NCI-H1694 (cell line): ENCODE measurements at places on chromosomes 1 and 21.

DNA sequence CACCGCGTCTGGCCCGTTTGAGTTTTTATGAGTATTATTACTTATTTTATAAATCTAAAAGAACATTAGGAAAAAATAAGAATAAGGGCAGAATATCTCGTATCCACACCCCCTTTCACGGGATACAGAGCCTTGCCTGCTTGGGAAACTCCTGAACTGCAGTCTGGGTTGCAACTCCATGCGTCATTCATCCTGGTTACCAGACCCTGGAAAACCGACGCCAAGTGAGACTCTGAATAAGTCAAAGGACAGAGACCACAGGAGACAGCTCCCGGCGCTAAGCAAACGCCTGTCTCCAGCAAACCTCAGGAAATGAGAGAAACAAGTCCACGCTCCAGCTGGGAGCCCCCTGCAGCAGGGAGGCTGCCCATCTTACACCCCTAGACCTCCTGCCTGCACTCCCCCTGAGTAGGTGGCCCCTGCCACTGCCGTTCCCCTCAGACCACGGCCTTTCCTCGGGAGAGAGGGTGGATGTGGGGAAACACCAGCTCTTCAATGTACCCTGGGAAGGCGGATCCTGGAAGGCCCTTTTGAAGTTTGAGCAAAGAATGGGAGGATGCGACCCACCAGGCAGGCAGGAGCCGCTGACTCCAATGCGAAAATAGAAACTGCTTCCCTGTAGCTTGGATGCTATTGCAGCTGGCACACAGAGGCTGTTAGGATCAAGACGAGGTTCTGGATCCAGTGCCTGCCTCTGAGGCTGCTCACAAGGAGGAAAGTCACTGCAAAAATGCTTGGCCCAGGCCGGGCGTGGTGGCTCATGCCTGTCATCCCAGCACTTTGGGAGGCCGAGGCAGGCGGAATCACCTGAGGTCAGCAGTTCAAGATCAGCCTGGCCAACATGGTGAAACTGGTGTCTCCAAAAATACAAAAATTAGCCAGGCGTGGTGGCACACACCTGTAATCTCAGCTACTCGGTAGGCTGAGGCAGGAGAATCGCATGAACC lies 37.7 kb upstream of the GPR157 start:
- DNase-seq: no peak

GRCh38 chr1:233386336-233386735 lies 58.8 kb downstream of the MAP3K21 start:
- no peak for DNase-seq

GRCh38 chr1:37458551-37458950 lies 15.8 kb upstream of the ZC3H12A start:
- DNase-seq: no peak

GRCh38 chr21:38819051-38819718 lies 13.5 kb downstream of the ETS2 start:
- no peak for DNase-seq

DNA sequence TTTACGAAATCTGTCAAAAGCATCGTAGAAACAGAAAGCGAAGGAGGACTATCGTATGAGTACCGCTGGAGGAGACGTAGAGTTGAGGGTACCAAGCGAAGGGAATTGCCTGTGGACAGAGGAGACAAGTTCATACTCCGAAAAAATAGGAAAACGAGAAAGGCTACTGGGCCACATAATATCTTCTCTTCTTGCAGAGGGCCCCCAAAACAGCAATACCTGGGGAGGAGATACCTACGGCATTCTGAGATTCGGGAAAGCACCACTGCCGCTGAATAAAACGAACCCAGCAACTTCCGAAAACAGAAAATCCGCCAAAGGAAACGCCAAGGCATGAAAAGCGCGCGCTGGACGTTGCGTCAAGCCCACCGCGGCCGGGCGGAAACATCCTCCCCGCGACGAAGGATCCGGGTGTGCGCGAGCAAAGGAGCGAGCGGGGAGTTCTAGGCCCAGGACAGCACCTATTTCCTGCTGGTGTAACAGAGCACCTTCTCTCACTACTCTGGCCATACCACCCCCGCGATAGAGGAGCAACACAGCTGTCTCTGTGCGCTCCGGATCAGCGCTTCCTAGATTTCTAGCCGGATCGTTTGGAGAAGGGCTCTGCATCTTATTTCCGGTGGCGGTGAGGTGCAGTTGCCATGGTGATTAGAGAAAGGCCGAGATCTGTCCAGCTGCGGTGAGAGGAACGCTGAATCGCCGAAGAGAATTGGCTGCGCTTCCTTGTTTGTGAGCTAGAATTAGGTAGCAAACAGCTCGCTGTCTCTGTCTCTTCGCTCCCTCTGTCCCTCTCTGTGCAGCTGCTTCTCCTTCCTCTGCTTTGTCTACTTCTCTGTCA lies at the start of the genes EFCAB7 and ITGB3BP:
Gene EFCAB7 (plus strand): TSS at position 635 of the 838 bp plus-strand sequence. CDS start 2,048 bp downstream, outside the sequence.
Gene ITGB3BP (minus strand): TSS at position 335 of the 838 bp plus-strand sequence. CDS start 92 bp downstream, at position 243.
- DNase-seq: peak; percentile 95

- DNase-seq: no peak
These were observed 4.4 kb downstream of the TGFB2 start for GRCh38 chr1:218349348-218350034.

DNA sequence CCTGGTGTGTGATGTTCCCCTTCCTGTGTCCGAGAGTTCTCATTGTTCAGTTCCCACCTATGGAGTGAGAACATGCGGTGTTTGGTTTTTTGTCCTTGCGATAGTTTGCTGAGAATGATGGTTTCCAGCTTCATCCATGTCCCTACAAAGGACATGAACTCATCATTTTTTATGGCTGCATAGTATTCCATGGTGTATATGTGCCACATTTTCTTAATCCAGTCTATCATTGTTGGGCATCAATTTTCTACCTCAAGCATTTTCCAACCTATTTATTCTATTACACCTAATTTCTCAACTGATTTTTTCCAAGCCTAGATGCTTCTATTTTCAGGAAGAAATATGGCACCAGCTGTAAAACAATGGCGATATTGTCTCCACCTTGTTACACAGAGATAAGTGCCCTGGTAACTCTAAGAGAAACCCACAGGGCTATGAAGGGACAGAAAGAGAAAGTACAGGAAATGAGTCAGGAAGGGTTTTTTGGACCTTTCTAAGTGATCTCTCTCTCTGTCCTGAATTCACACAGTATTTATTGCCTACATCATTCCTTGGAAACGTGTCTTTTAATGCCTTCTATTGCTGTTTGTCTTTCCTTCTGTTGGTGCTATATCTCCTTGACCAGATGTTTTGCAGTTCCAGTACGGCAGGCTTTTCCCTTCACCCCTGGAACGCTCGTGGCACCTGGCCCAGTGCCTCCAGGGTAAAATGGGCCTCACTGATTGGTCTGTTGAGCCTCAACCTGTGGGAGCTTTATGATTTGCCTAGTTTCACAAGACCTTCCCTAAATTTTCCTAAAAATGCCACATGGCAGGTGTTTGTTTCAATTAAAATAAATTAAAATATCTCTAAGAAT lies 14.6 kb upstream of the JAK1 start:
- no peak for DNase-seq

- no peak for DNase-seq
These were observed 107.8 kb upstream of the DMRTA2 start for GRCh38 chr1:50531027-50531426.

GRCh38 chr1:6502000-6502891 lies 10.8 kb upstream of the PLEKHG5 start:
- DNase-seq: no peak

DNA sequence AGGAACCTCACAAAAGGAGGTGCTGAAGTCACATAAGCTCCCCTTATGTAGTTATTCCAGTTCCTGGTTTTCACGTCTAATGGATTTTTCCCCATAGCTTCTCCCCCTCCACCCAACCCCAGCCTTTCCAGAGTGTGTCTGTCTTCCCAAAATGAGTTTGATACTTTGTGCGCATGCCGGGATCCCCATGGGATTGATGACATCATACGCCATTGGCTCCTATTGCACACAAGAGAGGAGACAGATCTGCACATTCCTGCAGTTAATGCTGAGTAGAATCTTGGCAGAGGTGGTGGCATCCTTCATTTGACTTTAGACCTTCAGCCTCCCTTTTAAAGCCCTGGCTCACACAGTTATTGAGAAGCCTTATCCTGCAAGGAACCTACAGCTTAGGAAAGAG lies 71.4 kb downstream of the DDR2 start:
- DNase-seq: no peak

- no peak for DNase-seq
These were observed 84.6 kb downstream of the GPR88 start for GRCh38 chr1:100622506-100622905.

GRCh38 chr1:219837274-219837993 lies 90.9 kb downstream of the SLC30A10 start:
- peak; percentile 51 for DNase-seq

- DNase-seq: no peak
These were observed 21.1 kb downstream of the PLA2G4A start for GRCh38 chr1:186849826-186850225.

- DNase-seq: no peak
These were observed 16.9 kb downstream of the SLC19A1 start for GRCh38 chr21:45525153-45525909.

DNA sequence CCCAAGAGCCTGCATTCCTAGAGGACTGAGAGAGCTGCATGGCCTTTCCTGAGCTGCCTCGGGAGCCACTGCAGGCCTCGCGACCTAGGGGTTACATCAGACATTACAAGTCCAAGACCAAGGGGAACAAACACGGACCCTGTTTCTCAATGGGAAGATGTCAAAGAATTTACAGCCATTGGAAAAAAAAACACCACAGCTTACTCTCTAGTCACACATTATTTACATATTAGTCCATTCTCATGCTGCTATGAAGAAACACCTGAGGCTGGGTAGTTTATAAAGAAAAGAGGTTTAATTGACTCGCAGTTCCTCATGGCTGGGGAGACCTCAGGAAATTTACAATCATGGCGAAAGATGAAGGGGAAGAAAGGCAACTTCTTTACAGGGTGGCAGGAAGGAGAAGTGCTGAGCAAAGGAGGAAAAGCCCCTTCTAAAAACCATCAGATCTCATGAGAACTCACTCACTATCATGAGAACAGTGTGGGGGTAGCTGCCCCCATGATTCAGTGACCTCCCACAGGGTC lies 8.4 kb upstream of the PRMT2 start:
- DNase-seq: no peak

DNA sequence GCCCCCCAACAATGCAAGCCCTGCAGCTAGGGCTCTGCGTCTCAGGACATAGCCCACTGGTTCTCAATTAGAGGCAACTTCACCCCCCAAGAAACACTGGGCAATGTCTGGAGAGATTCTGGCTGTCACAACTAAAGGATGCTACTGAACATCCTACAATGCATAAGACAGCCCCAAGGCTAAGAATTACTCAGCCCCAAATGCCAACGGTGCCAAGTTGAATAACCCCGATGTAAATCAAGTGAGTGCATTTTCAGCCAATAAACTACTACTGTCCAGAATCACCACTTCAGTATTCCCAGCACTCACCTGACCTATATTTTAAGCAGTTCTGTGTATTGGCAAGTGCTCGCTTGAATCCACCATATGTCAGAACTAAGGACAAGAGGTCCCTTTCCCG lies 6.9 kb downstream of the RIPK4 start:
- DNase-seq: no peak

- no peak for DNase-seq
These were observed 21.6 kb upstream of the BCL10 start for GRCh38 chr1:85297855-85298629.

DNA sequence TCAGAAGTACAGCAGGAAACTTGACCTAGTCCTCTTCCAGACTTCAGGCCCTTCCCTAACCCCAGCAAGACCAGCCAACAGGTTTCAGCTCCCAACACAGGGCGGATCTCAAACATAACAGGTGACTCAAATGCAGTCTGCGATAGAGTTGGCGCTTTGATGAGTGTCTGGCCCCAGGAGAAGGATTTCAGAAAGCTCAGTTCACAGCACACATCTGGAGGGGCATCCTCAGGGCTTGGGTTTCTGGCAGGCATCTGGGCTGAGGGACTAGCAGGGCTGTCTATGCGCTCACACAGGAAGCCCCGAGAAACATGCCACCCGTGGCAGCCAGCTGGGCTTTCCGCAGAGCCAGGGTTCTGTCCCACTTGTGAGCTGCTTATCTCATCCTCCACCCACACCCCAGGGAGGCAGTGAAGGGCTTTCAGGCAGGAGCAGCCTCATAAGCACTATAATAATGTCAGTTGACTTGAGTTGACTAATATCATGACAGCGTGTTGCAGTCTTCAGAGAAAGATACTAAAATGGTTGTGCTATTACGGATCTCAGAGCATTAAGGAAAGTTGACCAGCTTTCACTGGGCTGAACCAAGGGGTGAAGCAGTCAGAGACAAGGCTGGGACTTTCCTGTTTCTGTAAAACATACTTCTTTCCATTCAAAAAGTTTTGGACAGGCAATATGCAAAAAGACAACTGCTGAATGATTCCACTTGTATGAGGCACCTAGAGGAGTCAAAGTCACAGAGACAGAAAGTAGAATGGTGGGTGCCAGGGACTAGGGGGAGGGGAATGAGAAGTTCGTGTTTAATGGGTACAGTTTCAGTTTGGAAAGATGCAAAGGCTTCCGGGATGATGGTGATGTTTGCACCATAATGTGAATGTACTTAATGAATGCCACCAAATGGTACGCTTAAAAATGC lies 233.0 kb upstream of the IRF2BP2 start:
- no peak for DNase-seq

DNA sequence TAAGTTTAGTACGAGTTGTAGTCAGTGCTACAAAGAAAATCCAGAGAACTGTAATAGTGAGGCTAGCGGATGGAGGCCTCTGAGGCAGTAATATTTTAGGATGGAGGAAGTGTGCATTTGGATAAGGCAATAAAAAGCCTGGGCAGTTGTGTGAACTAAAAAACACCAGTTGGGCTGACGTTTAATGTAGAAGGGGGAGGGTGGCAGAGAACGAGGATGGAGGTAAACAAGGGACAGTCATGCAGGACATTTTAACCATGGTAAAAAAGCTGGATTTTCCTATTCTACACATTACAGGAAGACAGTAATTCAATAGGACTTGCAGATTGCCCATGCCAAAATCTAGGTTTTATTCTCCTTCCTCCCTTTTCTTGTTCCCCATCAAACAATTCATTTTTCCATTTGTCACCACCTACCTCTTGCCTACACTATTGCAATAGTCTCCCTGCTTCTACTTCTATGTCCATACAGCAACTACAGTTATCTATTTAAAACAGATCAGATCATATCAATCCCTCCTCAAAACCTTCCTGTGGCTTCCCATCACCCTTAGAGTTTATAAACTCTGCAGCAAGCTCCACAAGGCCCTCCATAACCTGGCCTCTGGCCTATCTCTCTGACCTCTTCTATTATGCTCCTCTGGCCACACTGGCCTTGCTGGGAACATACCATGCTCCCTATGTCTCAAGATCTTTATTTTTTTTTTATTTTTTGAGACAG lies 27.7 kb downstream of the ERO1B start:
- no peak for DNase-seq

- DNase-seq: no peak
These were observed 29.4 kb upstream of the BMP8A start for GRCh38 chr1:39462074-39462473.

GRCh38 chr1:16420424-16421118 lies 16.7 kb downstream of the SPATA21 start:
- DNase-seq: no peak

- no peak for DNase-seq
These were observed 13.7 kb downstream of the SKI start for GRCh38 chr1:2241820-2242219.

- peak; percentile 45 for DNase-seq
These were observed 22.6 kb downstream of the ETNK2 start for GRCh38 chr1:204128964-204129896.
